ENCODE measurements at places on chromosomes 16 and 17.

GRCh38 chr17:31060791-31061550, 33.8 kb upstream of the NF1 start:
- DNase-seq: no peak

- no peak for DNase-seq
Measured at GRCh38 chr17:31696184-31696602, 162.9 kb downstream of the COPRS start.

- DNase-seq: no peak
Measured at GRCh38 chr17:21146362-21147015, 19.7 kb downstream of the DHRS7B start.

- DNase-seq: no peak
Measured at GRCh38 chr16:56470232-56470631, 18.9 kb downstream of the OGFOD1 start.

DNA sequence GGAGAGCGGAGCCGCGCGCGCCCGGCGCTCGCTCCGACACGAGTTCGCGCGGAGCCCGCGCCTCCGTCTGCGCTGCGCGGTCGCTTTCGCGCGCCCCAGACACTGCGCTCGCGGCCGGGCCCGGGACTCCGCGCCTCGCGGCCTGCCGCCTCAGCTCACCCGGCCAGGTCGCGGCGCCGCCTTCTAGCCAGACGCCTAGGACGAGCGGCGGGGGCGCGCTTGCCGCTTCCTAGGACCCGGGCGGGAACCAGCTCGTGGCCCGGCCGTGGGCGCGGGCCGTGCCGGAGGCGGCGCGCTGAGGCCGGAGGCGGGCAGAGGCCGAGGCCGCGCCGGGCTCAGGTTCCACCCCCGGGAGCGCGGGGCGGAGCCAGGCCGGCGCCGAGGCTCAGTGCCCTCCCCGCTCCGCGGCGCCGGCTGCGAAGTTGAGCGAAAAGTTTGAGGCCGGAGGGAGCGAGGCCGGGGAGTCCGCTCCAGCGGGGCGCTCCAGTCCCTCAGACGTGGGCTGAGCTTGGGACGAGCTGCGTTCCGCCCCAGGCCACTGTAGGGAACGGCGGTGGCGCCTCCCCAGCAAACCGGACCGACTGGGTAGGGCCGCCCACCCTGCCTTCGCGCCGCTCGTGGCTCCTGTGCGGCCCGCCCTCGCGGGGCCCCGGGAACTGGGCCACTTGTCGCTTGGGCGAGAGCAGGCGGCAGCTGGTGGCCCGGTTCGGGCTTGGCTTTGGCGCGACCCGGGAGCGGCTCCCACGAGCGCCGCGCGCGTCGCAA, at the start of gene SPHK1:
TSS of gene SPHK1 (plus strand) at position 388 of the 765 bp plus-strand sequence. CDS start 1,036 bp downstream, outside the sequence.
- no peak for DNase-seq

GRCh38 chr17:7834542-7834956, 532 bp downstream of the KDM6B start:
- no peak for DNase-seq

DNA sequence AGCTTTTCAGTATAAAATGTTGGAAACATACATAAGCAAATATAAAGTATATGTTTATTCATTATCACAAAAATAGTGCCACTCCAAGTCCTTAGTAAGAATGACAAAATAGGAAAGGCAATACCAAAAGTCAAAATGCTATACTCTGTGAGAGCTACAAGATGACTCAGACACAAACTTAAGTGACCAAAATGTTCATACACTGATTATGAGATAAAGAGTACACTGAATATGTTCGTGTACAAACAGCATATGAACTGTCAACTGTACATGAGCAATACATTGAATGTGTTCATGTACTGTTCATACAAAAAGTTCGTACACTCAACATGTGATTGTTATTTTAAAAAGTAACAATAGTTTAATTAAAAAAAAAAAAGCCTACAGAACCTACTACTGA, 103.3 kb downstream of the CA4 start:
- DNase-seq: no peak

DNA sequence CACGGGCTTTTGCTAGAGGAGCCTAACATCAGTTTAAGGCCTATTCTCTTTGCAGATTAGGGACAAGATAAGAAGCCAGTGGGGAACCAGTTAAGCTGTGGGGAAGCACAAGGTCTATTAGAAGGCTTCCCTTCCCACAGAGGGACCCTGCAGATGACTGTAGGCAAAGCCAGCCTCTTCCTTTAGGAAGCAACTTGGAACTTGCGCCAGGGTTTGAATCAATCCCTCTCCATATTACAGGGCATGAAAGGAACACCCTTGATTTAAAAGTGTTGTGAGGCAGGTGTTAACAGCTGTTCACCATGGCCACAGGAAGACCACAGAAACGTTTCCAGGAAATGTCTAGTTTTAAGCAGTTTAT, 77.3 kb downstream of the RPTOR start:
- DNase-seq: no peak

DNA sequence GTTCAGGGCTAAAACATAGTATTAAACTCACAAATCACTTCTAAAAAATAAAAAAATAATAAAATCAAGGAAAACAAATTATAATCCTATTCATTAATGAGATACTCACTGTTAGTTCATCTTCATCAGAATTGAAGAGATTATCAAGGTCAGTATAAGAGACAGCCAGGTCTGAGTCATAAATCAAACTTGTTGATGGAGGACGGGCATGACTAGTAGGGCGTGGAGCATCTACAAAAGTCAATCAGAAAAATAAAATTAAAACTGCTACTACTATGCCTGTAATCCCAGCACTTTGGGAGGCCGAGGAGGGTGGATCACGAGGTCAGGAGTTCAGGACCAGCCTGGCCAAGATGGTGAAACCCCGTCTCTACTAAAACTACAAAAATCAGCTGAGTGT, 59.1 kb upstream of the INTS2 start:
- DNase-seq: no peak

DNA sequence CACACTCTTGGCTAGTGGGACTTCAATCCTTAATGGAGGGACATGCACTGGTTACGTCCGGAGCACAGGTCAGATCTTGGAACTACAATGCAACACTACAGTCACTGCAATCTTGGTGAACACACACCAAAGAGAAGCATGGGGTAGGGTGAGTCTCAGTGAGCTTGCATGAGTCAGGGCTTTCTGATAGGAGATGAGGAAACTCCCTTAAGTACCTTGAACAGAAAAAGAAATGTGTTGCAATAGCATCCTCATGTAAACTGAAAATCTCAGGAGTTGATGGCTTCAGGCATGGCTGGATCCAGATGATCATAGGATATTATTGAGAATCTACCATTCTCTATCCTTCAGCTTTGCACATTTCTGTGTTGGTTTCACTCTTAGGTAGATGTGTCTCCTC, 54.1 kb downstream of the CES1 start:
- no peak for DNase-seq

GRCh38 chr17:18344021-18344420, 19.3 kb downstream of the SHMT1 start:
- no peak for DNase-seq

DNA sequence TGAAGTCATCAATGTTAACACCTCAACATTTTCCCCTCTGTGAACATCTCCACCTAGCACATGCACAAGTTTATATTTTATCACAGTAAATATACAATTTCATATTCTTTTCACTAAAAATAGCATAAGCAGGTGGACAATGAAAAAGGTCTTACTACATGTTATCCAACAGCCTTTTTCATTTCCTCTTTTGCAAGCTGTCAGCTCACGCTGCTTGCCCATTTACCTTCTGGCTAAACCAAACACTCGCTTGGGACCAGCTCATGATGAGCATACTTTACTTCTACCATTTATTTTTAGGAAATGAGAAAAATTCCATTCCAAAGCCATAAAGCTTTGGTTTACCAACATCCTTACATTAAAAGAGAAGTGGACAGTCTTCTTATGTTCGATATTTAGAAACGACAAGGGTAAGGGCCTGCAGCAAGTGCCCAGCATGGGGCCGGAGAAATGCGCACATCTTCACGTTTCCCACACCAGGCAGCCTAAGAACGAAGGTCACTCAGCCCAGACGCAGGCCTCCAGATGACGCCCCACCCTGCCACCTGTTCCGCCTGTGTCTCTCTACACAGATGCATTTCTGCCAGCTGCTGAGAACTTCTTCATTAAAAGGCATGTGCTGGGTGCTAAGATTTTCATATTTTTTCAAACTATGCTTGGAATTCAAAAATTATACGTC, 13.9 kb downstream of the SNN start:
- no peak for DNase-seq

DNA sequence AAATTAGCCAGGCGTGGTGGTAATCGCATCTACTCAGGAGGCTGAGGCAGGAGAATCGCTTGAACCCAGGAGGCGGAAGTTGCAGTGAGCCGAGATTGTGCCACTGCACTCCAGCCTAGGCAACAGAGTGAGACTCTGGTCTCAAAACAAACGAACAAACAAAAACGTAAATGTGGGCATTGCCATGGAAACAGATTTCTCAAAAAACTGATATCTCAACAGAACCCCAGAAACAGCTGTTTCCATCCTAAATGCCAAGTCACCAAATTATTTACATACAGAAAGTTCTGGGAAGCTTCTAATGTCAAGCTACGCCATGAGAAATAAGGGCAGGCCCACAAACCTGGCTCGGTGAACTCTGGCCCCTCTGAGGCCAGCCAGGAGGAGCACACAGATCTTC, 16.0 kb upstream of the ZNF689 start:
- DNase-seq: no peak

GRCh38 chr16:50765861-50766260, 24.0 kb downstream of the CYLD start:
- no peak for DNase-seq

DNA sequence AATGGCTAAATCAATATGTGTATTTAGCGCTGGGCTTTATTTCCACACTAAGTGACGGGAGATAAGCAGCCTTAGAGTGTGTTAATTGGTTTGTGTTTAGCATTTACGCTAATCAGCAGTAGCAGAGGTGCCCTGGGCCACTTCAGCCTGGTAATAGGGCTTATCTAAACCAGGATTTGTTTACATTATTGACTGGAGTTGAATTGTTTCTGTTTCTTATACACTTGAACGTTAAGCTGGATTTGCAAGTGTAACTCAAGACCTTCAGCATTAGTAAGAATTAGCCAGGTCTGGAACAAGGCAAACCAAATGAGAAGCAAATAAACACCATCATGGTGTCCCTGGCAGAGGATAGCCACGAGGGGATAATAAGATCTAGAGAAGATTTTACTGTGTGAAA, 313.6 kb downstream of the HS3ST4 start:
- no peak for DNase-seq

DNA sequence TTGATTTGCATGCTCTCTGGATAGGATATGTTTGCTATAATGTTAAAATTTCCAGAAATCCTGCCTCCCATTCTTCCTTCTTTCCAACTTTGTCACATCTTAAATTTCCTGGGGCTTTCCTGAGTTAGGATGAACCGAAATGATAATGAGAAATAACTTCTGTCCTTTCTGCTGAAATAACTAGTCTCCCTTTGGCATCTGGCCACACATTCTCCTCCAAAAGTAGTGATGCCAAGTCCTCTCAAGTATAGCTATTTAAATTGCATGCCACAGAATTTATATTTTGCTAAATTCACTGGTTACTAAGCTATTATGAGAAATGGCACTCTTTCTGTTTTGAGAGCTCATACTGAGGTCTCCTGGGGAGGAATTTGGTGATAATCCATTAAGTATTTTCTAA, 30.6 kb downstream of the FAM20A start:
- no peak for DNase-seq

DNA sequence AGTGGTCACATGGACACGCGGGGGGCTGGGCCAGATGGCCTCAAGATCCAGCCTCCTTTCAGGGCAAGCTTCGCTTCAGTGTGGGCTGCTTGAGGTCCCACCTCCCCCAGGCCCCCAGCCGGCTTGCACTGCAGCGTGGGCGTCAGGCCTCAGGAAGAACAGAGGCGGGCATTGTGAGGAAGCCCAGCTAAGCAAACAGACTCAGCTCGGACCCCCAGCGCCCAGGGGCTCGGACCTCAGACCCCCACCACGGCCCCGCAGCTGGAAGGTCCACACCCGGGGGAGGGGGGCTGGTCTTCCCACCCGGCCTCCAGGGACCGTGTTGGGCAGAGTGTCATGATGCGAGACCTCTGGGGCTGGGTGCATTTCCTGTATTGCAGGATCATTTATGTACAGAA, 24.7 kb upstream of the ZNF469 start:
- DNase-seq: no peak

DNA sequence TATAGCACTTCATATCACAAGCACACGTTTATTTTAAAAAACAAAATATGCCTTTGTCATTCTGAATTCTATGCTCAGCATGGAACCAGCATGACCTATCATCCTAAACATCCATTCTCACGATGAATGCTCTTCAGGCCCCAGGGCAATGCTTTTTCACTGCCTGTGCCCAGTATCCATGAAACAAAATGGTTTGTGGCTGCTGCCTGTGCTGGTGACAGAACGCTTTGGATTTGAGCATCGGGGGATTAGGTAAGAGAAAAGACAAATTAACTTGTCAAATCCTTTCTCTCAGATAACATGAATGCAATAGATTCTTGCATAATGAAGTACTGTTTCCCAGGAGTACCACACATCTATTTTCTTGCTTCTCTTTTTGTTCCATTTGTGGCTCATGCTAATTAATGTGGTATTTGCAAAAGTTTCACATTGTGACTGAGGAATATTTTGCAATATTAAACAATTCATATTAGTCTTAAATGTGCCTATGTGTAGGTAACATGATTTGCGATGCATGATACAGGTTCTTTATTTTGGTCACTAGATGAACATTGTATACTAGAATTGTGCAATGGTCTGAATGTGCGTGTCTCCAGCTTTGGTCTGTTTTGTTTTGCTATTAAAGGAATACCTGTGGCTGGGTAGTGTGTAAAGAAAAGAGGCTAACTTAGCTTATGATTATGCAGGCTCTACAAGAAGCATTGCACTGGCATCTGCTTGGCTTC, 25.8 kb upstream of the SRSF1 start:
- DNase-seq: no peak

DNA sequence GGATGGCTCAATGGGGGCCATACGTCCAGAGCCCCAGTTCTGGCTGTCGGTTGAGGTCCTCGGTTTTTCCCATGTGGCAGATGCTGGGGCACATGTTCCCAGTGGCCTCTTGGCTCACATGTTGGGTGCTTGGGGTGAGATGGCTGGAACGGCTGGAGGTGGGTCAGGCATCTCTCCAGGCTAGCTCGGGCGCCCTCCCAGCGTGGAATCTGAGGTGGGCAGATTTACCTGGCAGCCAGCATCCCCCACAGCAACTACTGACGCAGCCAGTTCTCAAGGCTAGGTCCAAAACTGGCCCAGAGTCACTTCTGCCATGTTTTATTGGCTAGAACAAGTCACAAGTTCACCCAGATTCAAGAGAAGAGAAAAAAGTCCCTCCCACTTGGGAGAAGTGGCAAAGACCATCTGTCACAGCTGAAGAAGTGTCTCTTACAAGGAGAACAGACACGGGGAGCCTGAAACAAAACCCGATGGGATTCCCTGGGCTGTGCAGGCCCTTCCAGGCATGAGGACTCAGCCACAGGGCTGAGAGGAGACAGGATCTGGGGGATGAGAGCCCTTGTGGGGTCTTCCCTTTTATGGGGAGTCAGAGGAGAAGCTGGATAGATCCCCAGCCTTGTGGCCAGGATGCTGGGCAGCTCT, 15.2 kb downstream of the ACE start:
- DNase-seq: no peak

All from NCI-H1048 (cell line).